ENCODE measurements at places on chromosomes 11 and 22.

DNA sequence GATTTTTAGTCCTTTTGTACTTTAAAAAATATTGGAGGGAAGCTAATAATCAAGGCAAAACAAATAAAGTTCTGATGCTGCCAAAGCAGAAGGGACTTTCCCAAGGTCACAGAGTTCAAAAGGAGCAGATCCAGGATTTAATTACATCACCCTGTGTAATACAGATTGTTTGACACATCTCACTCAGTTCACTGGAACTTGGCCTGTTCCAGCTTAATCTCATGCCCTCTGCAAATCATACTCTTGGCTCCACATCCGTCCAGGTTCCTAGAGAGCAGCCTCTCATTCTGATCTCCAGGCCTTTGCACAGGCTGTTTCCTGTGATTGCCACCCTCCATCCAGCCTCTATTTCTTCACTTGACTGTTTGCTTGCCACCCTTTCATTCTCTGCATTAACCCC, 151.7 kb downstream of the SPON1 start:
- no peak for DNase-seq

GRCh38 chr11:47987781-47988180, 7.4 kb downstream of the PTPRJ start:
- DNase-seq, result no peak

- DNase-seq, result no peak
Measured at GRCh38 chr11:123344790-123345357, 85.2 kb upstream of the GRAMD1B start.

DNA sequence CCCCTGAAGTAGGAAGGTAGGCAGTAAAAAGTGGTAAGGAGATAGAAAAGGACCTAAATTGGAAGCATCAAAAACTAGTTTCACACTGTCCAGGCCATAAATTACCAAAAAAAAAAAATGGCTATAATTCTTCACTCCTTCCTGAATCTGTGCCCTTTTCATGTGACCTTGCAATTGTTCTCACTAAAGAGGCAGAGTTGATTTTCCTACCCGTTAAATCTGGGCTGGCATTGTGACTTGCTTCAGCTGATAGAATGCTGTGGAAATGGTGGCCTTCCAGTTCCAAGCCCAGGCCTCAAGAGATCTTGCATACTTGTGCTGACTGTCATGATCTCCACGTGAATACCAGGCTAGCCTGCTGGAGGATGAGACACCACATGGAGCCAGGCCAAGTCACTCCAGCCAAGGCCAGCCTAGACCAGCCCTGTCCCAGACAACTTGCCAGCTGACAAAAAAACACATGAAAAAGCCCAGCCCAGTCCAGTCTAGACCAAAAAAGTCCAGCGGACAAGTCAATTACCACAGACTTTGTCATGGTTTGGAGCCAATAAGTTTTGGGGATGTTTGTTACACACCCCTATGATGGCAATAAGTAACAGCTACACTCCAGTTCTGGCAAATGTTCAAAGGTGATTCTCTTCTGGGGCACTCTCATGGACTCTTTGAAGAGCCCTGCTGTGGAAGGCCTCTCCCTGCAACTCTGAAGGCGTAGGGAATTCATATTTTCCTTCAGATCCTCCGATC, 51.4 kb upstream of the NUP50 start:
- DNase-seq, result no peak

GRCh38 chr11:32079553-32079952, 11.3 kb upstream of the RCN1 start:
- no peak for DNase-seq

DNA sequence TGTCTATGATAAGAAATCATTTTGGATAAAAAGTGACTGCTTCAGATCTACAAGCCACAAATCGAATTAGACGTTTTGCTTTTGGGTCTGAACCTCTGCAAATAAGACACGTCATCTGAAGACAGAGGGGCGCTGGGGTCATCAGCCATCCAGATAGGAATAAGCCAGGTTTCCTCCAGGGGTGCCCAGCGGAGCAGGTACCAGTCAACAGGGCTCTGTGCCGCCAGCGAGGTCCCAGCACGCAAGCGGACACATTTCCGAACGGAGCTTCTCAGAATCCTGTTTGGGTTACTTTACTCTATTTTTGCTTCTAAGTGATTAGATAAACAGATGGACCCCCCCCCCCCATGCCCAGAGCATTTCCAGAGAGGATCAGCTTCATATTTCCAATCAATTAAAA, 873.8 kb downstream of the BRD1 start:
- DNase-seq, result no peak

DNA sequence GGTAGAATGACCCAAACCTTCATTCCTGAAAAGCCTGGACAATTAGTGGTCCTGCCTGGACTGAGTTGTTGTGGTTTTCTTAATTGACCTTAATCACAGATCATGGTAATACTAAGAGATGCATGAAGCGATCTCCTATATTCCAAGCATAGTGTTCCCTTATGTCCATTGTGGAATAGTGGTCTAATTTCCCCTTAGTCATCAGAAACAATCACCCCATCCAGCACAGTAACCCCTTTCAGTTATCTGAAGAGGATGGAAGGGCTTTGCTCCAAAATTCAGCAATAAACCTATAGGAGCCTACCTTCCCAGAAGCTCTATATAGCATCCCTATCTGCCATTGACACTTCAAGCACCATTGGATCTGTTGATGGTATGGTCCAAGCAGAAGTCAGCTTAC, 6.8 kb upstream of the MS4A5 start:
- no peak for DNase-seq

DNA sequence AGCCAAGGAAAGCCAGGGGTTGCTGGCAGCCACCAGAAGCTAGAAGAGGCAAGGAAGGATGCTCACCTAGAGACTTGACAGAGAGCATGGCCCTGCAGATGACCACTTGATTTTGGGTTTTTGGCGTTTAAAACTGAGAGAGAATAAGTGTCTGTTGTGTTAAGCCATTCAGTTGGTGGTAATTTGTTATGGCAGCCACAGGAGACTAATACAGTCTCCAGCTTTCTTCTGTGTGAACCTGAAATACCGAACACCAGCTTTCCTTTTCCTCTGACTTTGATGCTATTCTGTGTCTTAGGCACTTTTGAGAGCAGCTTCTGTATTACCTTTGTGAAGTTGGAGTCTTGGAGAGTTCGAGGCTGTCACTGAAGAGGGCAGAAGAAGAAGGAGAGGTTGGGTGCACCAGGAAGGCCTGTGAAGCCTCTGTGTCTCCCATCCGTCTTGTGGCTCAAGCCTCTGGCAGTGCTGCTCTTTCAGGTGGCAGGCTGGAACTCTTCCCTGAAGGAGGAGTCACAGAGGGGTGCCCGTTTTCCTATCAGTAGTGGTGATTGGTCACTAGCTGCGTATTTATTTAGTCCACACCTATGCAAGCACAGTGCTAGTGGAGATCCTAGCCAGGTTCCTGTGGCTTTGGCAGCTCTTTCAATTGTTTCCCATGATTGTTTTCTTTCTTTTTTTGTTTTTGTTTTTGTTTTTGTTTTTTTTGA, 2.5 kb downstream of the TBC1D22A start:
- no peak for DNase-seq

- no peak for DNase-seq
Measured at GRCh38 chr11:91129596-91129995, 906.7 kb upstream of the CHORDC1 start.

- DNase-seq, result no peak
Measured at GRCh38 chr11:47611348-47611794, 17.2 kb upstream of the C1QTNF4 start.

DNA sequence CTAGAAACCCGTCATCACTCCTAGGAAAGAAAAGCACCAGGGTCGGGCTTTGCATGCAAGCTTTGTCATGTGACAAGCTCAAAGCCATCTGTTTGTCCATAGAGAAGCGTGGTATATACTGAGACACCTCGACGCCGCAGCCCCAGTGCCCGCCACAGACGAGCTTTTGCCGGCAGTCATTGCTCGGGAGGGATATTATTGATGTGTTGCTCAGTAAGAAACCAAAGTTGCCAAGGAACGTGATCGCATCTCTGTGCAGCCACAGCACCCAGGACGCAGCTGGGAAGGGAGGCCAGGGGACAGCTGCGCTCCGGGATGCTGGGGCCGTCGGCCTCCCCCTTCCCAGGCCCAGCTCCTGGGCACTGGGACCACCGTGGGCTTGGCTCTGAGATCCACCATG, 89.5 kb upstream of the KCNQ1OT1 start:
- no peak for DNase-seq

- no peak for DNase-seq
Measured at GRCh38 chr22:24209687-24210086, 28.4 kb downstream of the SUSD2 start.

DNA sequence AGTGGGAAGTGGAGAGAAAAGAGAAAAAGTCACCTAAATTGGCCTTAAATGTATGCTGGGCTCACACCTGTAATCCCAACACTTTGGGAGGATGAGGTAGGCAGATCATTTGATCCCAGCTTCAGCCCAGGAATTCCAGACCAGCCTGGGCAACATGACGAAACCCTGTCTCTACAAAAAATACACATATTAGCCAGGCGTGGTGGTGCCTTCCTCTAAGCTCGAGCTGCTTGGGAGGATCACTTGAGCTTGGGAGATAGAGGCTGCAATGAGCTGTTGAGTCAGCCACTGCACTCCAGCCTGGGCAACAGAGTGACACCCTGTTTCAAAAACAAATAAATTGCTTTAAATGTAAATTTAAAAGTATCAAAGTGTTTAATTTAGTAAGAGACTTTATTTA, 3.9 kb downstream of the CBL start:
- no peak for DNase-seq

DNA sequence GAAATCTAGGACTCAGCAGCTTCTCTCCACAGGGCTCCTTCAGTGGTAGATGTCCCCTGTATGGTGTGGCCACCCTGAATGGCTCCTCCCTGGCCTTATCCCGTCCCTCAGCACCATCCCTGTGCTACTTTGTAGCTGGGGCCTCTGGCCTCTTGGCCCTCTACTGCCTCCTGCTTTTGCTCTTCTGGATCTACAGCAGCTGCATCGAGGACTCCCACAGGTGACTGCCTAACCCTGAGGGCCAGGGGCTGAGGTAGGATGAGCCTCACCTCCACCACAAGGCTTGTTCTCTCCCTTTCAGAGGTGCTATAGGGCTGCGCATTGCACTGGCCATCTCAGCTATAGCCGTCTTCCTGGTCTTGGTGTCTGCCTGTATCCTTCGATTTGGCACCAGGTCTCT, 1.8 kb downstream of the TMEM179B start:
- DNase-seq, result no peak

GRCh38 chr22:50190941-50191741, 5.4 kb downstream of the TRABD start:
- DNase-seq, result no peak

GRCh38 chr11:134124660-134125451, 56.0 kb downstream of the JAM3 start:
- no peak for DNase-seq

DNA sequence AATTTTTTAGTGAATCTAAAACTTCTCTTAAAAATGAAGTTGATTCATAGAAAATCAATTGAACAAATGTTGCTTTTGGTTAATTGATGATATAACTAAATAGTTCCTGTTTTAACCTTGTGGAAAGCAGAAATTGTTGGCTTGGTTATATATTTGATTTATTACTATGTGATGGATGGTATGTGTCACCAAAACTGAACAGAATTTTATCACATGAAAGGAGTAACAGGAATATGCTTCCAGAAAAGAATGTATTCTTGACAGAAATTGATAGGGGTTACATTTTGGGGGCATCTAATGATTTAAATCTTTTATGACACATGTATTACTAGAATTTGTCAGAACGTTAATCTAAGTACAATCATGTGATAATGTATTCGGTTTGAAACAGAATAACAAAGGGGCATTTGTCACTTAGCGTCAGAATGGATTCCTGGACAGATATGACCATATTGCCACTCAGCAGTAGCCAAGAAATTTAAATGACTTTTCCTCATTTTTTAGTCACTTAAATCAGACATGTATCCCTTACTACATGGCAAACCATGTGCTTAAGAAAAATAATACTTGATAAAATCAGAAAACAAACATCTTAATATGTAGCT, 295.2 kb downstream of the GRM5 start:
- DNase-seq, result no peak

GRCh38 chr11:118641397-118642019, 34.1 kb downstream of the PHLDB1 start:
- no peak for DNase-seq

GRCh38 chr11:16613262-16613511, 125.3 kb upstream of the C11orf58 start:
- DNase-seq, result no peak

GRCh38 chr11:130679247-130679646, 230.8 kb downstream of the ADAMTS15 start:
- DNase-seq, result no peak

- no peak for DNase-seq
Measured at GRCh38 chr22:49906799-49907290, 11.4 kb downstream of the ALG12 start.

DNA sequence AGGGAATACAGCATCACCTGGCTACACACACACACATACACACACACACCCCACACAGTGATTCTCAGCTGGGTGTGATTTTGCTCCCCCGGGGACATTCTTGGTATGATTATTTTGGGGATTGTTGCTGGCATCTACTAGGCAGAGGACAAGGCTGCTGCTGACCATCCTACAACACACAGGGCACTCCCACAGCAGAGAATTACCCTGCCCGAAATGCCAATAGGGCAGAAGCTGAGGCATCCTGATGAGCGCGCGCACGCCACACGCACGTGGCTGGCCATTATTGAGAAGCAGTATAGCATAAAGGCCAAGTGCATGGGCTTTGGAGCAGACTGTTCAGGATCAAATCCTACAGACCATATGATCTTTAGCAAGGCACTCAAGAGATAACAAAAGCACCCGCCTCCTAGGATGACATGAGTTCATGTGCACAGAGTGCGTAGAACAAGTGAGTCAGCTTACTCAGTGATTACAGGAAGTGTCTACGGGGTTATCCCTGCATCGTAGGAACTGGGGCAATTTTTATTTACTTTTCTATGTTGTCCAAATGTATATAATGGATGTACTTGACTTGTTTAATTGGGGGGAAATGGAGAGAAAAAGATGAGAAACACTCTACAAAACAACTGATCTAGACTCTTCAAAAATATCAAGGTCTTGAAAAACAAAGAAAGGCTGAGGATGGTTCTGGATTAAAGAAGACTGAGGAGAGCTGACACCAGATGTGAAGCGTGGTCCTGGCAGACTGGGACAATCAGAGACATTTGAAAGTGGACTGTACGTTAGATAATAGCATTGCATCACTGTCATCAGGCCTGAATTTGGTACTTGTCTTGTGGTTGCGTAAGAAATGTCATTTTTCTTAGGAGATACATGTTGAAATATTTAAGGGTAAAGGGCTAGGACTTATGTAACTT, 7.2 kb upstream of the EHD1 start:
- no peak for DNase-seq

GRCh38 chr11:124889191-124890091, 8.2 kb downstream of the ROBO4 start:
- no peak for DNase-seq

All from HuH-7 (cell line).